ENCODE measurements at places on chromosomes 3 and 15.
A peak's percentile ranks its signal among the peaks of the same experiment; 100 is the strongest.

DNA sequence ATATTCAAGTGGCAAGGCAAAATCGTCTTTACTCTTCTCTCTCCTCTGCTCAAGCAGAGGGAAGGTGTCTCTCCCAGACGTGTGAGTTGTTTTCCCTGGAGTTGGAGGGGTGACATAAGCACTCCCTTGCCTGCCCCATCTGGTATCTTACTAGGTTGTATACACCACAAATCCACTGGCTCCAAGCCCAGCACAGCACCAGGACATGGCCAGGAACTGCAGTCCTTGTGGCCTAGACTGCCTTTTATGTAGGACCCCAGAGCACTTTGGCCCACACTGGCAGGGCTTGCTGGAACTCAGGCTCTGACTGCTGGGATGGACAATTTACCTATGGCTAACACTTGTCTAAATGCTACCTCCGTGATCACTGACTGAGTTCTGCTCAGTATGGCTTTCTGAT lies 34.0 kb downstream of the DZIP3 start:
- no peak for DNase-seq

DNA sequence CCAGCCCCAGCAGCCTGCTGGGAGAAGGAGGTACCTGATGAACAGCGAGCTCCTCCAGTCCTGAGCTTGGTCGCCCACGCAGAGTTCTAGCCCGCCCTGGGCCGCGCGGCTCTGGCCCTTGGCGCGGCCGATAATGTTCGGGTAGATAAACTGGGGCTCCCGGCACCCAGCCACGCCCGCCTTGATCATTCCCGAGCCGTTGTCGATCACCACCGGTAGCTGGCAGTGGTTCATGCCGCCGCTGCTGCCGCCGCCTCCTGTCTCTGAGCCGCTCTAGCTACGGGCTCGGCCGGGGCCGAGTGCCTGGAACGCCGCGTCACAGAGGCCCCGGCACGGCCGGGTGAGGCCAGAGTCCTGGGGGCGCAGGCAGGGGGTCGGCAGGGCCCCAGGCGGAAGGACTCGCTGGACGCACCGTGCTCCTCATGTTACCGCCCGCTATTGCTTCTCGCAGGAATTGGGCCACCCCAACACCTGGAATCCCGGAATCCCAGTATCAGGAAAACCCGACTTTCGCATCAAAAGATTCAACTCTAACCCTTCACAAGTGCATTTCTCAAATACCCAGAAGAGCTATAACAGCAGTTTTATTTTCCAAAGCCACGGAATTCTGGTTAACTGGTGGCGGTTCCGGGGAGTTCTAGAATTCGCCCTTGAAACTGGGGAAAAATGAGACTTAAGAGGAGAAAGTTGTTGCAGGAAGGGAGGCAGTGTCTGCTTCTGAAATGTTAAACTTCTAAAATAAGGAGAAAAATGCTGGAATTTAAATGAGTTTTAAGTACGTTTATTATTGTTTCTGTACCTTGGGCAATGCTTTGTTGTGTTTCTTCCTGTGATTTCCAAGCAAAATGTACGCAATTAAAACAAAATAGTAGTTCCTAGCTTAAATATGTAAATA lies at the start of gene ACTRT3:
Gene ACTRT3, minus strand, starts transcription at position 275 of the 895 bp plus-strand sequence. Its CDS starts 41 bp downstream, at position 234.
- peak; percentile 65 for DNase-seq

DNA sequence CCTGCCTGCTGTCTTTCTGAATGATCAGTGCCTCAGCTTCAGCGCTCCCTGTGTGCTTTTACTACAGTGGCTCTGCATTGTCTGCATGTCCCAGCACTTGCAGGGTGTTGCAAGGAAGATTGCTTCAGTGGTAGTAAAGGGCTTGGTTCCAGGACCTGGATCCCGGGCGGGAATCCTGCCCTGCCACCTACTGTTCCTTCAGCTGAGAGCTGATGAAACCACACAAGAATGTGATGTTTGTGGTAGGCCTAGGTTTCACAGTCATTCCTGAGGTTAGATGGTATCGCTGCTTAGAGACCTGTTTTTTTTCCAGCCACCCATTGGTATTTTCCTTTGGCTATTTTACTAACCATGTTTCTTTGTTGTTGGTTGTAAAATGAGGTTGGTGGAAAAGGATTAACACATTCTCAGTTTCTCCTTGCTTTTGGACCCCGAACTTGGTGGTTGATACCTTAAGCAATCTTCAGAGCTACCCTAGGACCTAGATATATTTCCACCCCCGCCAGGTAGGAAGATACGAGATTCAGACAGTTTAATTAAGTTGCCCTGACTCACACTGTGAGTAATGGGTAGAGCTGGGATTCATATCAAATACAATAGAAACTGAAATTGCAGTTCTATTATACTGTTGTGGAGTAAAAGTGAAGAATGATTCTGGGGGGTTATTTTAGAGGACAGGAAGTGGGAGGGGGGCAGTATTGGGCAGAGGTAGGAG lies 11.4 kb downstream of the GPR87 start:
- no peak for DNase-seq

DNA sequence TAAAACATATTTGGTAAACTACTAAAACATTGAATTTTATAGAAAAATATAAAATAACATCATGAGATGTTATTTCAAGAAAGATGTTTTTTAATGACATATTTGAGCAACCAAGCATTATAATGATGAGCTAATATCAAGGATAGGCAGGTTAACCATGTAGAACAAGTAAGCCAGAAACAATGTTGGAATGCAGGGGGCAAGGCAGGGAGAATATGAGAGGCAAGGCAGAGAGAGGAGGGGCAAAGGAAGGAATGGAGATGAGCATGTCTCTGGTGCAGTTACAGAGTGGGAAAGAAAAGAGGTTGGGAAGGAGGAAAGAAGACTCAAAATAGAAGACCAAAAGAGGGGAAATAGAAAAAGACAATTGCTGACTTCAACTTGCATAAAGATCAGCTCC lies 390.4 kb downstream of the MCTP2 start:
- no peak for DNase-seq

- DNase-seq: no peak
Measured at GRCh38 chr15:57548835-57549234, 42.9 kb upstream of the MYZAP start.

- DNase-seq: no peak
Measured at GRCh38 chr15:35379972-35380371, 166.0 kb downstream of the DPH6 start.

GRCh38 chr3:37953707-37954394 lies 36.7 kb upstream of the VILL start:
- DNase-seq: no peak

GRCh38 chr3:164533275-164533674 lies 545.0 kb downstream of the SI start:
- DNase-seq: no peak

DNA sequence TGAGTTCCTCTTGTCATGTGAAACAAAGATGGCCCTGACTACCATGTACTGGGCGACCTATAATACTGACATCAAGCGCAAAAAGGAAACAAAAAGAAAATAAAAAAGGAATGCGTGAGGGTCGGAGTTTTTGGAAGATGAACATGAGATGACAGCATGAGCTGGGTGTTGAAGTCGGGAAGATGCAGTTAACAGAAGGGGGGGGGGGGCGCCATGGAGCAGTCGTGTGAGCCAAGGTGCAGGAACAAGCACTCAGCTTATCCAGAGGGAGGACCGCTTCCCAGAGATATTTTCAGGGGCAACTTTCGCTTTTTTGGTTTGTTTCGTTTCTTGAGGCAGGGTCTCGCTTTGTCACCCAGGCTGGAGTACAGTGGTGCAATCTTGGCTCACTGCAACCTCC lies 110.2 kb downstream of the RORA start:
- DNase-seq: no peak

- DNase-seq: no peak
Measured at GRCh38 chr15:42345504-42345903, 13.8 kb upstream of the CAPN3 start.

GRCh38 chr15:38252481-38253350 lies at the start of gene SPRED1:
SPRED1 (plus strand) TSS chr15:38252836; CDS start chr15:38253186, 350 bp downstream.
- no peak for DNase-seq

GRCh38 chr3:195903950-195904290 lies 4.4 kb downstream of the TNK2 start:
- no peak for DNase-seq
